ENCODE measurements at places on chromosomes 11 and 22.

DNA sequence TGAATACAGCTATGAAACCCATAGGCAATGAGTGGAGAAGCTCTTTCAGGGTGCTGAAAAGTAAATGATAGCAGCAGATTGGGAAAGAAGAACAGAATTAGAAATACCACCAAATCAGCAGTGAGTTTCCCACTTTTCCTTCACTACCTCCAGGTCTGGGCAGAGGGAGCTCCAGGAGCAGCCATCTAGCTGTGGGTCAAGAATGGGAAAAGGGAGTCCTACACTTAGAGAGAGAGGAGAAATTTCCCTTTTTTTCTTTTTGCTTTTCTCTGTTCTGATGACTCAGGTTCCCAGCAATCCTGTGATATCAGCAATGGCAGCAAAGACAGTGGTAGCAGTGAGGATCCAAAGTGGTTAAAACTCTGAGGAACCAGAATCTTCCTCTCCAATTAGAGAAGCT is 263.9 kb downstream of the NXPE2 start:
- no peak for DNase-seq

DNA sequence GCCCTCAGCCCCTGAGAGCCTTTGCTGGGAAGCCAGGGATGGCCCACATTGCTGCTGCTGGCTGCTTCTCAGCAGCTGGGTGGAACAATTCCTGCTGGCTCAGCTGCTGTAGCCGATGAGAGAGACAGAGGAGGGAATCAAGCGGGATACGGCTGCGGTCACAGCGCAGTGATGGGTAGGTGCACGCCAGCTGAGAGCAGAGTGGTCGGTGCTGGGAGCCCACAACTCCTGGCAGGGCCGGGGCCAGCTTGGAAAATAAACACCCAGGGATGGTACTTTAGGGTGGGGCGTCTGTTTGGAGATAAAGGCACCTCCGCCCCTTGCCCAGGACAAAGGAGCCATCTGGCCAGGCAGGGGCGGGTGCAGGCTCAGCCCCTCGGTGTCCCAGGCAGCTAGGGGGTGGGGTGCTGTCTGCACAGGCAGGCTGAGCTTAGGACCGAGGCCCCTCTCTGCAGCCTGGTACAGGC is 480.5 kb downstream of the MIAT start:
- no peak for DNase-seq

DNA sequence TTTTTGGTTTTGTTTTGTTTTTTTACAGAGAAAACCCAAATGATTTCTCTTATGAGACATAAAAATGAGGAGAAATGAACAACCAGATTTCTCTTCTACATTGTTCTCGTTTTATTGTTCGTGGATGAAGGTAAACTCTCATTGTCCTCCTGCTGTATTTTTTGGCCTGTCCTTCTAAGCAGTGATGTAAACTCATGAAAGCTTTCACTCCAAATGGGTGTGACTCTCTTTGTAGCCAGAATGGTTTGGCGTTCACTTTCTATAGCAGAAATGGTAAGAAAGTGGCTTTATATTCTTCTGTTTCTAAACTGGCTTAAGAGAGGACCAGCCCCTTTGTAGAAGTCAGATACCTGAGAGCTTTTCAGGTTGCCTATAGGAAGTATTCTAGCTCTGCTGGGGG is 15.5 kb upstream of the BMAL1 start:
- no peak for DNase-seq

GRCh38 chr11:11016068-11016467 is 158.2 kb upstream of the ZBED5 start:
- no peak for DNase-seq

DNA sequence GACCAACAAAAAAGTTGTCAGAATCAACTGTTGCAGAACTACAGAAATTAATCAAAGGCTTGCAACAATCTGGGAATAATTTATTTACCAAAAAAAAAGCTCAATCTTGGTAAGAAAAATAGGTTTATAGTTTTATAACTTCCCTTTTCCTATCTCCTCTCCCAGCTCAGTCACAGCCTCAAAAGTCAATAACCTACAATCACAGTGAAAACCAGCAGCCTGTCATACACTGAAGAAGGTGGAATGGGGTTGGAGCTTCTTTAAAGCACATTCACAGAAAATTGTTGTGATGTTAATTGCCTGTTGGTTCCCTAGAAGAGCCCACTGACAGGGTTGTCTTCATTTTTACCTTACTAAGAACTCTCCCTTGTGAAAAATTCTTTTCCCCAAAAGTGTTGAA is 50.7 kb upstream of the CEP126 start:
- no peak for DNase-seq

Data from stimulated activated CD4-positive, alpha-beta T cell treated with anti-CD3 and anti-CD28 coated beads, Interleukin-2, amount 100 ng/mL, for 24 hours (primary cell).